ENCODE measurements at places on chromosomes 6 and 20. TPM values are rescaled to one million over a fixed set of nuclear protein-coding genes. Genes with fewer than 3 reads are reported as not detected.

- no peak for DNase-seq
- H3K4me3 ChIP-seq, result no peak overlapping the region
- no peak overlapping the region for H3K27ac ChIP-seq
- H3K27me3 ChIP-seq, result no peaks in the 10 kb centered on the region
- no peaks in the 10 kb centered on the region for H3K4me1 ChIP-seq
Measured at GRCh38 chr6:145309842-145310535, 425.3 kb downstream of the EPM2A start.

- no peak overlapping the region for H3K4me3 ChIP-seq
- no peaks in the 10 kb centered on the region for H3K27me3 ChIP-seq
- H3K4me1 ChIP-seq, result peaks cover 26% of the 10 kb centered on the region
- DNase-seq, result no peak
- no peak overlapping the region for H3K27ac ChIP-seq
Measured at GRCh38 chr6:142935553-142936517, 9.1 kb downstream of the HIVEP2 start.

DNA sequence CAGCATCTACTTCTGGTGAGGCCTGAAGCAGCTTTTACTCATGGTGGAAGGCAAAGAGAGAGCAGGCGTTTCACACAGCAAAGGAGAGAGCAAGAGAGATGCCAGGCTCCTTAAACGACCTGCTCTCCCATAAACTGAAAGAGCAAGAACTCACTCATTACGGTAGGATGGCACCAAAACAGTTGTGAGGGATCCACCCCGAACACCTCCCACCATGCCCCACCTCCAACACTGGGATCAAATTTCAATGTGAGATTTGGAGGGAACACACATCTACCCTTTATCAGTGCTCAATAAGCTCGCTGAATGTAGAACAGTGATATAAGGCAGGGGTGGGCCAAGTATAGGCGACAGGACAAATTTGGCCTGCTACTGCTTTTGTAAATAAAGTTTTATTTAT is 244.6 kb downstream of the ESR1 start:
- H3K4me3 ChIP-seq, result no peak overlapping the region
- no peaks in the 10 kb centered on the region for H3K27me3 ChIP-seq
- H3K36me3 ChIP-seq, result no peaks in the 10 kb centered on the region
- no peak for DNase-seq
- H3K27ac ChIP-seq, result no peak overlapping the region
- no peaks in the 10 kb centered on the region for H3K4me1 ChIP-seq

DNA sequence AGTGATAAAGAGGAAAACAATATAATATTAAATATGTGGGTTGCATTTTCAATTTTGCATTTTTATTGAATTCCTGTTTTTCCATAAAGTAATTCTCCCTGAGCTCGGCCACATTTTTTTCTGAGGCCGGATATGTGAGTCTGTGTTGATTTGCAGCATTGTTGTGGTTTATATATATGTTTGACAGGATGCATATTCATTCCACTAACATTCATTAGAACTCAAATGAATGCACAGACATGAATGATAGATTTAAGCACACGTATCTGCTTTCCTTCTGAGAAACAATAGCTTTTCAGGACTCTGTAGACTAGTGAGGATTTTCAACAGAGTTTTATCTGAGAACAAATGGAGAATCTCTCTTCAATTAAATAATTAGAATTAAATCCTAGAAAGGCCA is 10.6 kb upstream of the EXOC2 start:
- H3K36me3 ChIP-seq, result no peaks in the 10 kb centered on the region
- H3K27me3 ChIP-seq, result no peaks in the 10 kb centered on the region
- no peak overlapping the region for H3K27ac ChIP-seq
- no peak overlapping the region for H3K4me3 ChIP-seq

- H3K36me3 ChIP-seq, result no peaks in the 10 kb centered on the region
- no peaks in the 10 kb centered on the region for H3K27me3 ChIP-seq
- no peak overlapping the region for H3K27ac ChIP-seq
- H3K4me3 ChIP-seq, result no peak overlapping the region
Measured at GRCh38 chr6:36033935-36034334, 6.3 kb downstream of the MAPK14 start.

DNA sequence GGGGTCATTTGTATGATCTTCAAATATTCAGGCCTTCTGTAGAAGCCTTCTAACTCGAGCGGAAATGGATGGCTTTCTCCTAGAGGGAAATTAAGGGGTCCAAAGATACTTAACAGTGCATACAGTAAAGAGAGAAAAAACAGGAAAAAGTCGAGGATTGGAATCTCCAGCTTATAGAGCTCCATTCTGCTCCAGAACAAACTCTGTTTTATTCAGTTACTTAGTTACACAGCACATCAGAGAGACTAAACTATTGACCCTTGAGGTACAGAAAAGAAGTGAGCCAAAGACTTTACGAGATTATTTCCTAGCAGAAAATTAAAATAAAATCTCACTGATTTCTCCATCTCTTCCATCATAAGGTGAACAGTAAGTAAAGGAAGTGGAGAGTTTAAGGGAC is 43.8 kb upstream of the DSE start:
- H3K27me3 ChIP-seq, result no peaks in the 10 kb centered on the region
- no peak for DNase-seq
- H3K27ac ChIP-seq, result no peak overlapping the region
- no peak overlapping the region for H3K4me3 ChIP-seq
- peaks cover 7% of the 10 kb centered on the region for H3K4me1 ChIP-seq
- H3K36me3 ChIP-seq, result no peaks in the 10 kb centered on the region

GRCh38 chr20:24990810-24991252 is 1.7 kb downstream of the APMAP start:
- H3K4me1 ChIP-seq, result no peaks in the 10 kb centered on the region
- H3K27ac ChIP-seq, result no peak overlapping the region
- no peaks in the 10 kb centered on the region for H3K36me3 ChIP-seq
- no peaks in the 10 kb centered on the region for H3K27me3 ChIP-seq

DNA sequence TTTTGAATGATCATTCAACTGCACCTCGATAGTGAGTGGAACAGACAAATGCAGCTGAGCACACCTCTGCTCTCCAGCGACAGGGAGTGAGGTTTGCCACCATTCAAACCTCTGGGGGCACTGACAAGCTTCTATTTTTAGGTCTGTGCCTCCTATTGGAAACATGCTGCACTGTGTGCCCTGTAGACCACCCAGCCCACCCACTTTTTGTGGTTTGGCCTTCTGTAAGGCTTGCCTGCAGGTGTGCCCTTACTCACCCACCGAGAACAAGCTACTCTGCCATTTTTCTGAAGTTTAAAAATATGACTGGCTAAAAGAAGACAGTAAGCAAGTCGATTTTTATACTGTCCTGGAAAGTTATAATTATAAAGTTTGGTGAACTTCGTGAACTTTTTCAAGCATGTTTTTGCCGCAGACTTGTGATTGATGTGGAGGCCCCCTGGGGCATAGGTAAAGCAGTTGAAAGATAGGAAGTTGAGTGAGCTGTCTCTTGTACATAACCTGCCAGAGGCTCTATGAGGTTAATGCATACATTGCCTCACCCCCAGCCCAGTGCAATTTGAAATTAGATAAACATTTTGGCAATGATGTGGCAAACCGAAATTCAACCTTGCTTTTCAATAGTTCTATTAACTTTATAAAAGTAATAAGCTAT is 53.8 kb downstream of the ADGRG6 start:
- H3K36me3 ChIP-seq, result no peaks in the 10 kb centered on the region
- H3K4me3 ChIP-seq, result no peak overlapping the region
- H3K27ac ChIP-seq, result no peak overlapping the region
- no peaks in the 10 kb centered on the region for H3K27me3 ChIP-seq

- H3K27me3 ChIP-seq, result no peaks in the 10 kb centered on the region
- no peaks in the 10 kb centered on the region for H3K36me3 ChIP-seq
- no peak overlapping the region for H3K4me3 ChIP-seq
- no peaks in the 10 kb centered on the region for H3K4me1 ChIP-seq
Measured at GRCh38 chr6:102039441-102039840, 645.9 kb downstream of the GRIK2 start.

GRCh38 chr6:110033749-110034666 is 55.9 kb downstream of the GPR6 start:
- DNase-seq, result no peak
- H3K27me3 ChIP-seq, result no peaks in the 10 kb centered on the region
- H3K27ac ChIP-seq, result no peak overlapping the region
- H3K36me3 ChIP-seq, result no peaks in the 10 kb centered on the region
- no peak overlapping the region for H3K4me3 ChIP-seq
- no peaks in the 10 kb centered on the region for H3K4me1 ChIP-seq

DNA sequence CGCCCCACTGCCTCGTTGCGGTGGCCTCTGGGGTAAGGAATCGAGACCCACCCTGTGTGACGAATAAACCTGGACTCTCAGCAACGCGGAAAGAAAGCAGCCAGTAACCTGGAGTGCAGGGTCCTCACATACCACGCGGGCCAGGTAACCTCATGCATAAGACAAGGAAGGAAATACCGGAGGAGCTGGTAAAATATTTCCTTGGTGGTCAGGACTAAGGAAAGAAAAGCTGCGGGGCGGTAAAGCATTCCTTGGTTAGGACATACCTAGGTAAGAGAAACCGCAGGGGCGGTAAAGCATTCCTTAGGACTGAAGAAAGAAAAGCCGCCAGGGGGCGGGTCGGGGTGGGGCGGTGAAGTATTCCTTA is 80.7 kb downstream of the SYTL3 start:
- no peaks in the 10 kb centered on the region for H3K27me3 ChIP-seq
- H3K4me3 ChIP-seq, result no peak overlapping the region
- no peak for DNase-seq
- no peaks in the 10 kb centered on the region for H3K4me1 ChIP-seq
- H3K27ac ChIP-seq, result no peak overlapping the region

- no peak for DNase-seq
- H3K36me3 ChIP-seq, result no peaks in the 10 kb centered on the region
- no peaks in the 10 kb centered on the region for H3K27me3 ChIP-seq
- H3K4me3 ChIP-seq, result no peak overlapping the region
- H3K27ac ChIP-seq, result no peak overlapping the region
Measured at GRCh38 chr6:112717856-112718255, 370.7 kb downstream of the RFPL4B start.

DNA sequence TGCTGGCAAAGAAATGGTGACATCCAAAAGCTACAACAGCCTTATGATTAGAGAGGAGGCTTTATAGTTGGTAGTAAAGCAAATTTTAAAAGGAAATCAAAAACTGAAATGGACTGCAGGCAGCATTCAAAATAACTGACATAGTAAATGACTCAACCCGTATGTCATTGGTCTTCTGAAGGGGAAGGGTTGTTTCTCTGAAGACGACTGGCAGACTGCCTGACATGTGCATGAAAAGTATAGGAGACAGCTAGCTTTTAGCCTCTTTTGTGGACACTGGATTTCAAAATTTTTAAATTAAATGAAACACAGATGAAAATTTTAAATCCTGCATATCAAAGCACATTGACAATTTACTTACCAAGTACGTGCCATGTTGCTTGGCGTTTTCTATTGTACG is 90.7 kb downstream of the TRMT6 start:
- no peaks in the 10 kb centered on the region for H3K27me3 ChIP-seq
- no peak overlapping the region for H3K27ac ChIP-seq
- no peaks in the 10 kb centered on the region for H3K36me3 ChIP-seq
- no peak overlapping the region for H3K4me3 ChIP-seq

HLA-DRB1 gene
- 44.6 TPM for total RNA-seq

TRDN gene
- not detected for total RNA-seq

CNR1 gene
- total RNA-seq, result 19.1 TPM

ELOVL4 gene
- 2.2 TPM for total RNA-seq
